ENCODE measurements at places on chromosomes 12 and 14.

GRCh38 chr12:106885026-106885425 lies 70.7 kb upstream of the TMEM263 start:
- ATAC-seq: no peak

GRCh38 chr14:52241087-52241793 lies 26.3 kb upstream of the PTGDR start:
- ATAC-seq: peak; percentile 33

- no peak for ATAC-seq
Observed at GRCh38 chr12:105231396-105231795, 4.6 kb downstream of the APPL2 start.

GRCh38 chr14:77478796-77479195 lies 19.8 kb downstream of the ISM2 start:
- no peak for ATAC-seq

DNA sequence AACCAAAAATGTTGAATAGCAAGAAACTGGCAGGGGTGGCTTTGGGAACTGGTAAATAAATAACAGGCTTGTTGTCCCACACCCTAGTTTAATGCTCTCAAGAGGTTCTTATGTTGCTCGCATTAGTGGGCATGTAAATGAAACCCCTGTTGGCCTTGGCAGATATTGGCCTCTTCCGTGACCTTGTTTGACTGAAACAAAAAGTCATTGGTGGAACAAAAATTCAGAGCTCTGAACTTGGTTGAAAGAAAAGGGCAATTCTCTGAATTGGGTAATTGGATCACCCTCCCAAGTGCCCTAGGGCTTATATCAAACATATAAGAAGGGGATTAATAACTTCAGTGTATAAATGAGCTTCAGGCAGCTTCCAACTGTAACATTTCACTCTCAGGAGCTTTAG lies 426.2 kb downstream of the ZFP36L1 start:
- ATAC-seq: no peak

DNA sequence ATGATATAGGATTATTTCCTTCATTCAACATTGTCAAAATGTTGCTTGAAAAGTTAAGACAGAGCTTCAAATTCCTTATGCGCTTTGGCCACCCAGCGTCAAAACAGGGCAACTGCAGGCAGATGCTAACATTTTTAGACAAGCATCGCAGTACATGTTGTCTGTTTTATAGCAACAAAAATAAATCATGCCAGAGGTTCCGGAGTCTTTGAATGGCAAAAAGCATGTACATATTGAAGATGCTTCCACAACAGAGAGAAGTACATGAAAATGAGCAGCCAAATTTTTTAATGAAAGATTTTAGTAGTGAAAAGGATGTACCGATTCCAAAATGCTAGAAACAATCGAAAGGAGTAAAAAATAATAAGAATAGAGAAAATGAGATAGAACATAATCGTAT lies 49.8 kb upstream of the USP15 start:
- no peak for ATAC-seq

DNA sequence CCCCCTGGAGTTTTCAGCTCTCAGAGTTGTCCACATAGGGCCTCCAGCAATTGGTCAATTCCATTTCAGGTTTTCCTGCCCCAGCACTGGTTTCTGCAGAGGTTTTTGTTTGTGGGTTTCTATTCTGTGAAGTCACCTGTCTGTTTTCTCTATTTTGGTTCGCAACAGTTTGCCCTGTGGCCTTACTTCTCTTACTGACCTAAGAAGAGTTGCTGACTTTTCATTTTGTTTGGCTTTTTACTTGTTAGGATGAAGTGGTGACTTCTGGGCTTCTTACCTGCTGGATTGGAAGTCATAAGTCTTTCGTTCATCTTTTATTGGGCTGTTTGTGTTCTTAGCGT lies 196.4 kb upstream of the PARP11 start:
- ATAC-seq: no peak

DNA sequence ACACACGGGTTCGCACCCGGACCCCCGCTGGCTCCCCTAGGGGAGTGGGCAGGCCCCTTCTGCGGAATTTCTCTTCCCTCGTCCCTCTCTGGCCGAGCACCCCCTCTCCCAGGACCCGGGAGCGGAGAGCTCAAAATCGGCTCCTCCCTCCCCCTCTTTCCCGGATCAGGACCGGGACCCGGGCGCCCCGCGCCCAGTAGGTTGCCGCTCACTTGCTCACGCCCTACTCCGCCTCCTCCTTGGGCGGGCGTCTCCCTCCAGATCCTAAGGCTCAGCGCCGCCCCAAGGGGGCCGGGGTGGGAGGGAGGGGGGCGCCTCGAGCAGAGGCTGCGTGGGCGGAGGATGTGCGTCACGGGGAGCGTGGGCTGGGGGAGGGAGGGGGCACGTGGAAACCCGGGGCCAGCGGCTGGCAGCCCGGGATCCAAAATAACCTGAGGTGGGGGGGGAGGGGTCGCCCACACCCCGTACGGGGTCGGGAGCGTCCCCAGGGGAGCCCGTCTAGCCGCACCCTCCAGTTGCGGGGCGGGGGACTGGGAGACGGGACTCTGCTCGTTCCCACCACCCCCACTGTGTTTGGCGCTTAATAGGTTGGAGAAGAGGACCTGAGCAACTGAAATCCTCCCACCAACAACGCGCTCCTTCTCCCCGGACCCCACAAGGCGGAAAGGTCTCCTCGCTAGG lies 1.8 kb upstream of the NAB2 start:
- ATAC-seq: peak; percentile 46

GRCh38 chr12:47022296-47022695 lies 57.1 kb upstream of the PCED1B start:
- peak; percentile 39 for ATAC-seq

DNA sequence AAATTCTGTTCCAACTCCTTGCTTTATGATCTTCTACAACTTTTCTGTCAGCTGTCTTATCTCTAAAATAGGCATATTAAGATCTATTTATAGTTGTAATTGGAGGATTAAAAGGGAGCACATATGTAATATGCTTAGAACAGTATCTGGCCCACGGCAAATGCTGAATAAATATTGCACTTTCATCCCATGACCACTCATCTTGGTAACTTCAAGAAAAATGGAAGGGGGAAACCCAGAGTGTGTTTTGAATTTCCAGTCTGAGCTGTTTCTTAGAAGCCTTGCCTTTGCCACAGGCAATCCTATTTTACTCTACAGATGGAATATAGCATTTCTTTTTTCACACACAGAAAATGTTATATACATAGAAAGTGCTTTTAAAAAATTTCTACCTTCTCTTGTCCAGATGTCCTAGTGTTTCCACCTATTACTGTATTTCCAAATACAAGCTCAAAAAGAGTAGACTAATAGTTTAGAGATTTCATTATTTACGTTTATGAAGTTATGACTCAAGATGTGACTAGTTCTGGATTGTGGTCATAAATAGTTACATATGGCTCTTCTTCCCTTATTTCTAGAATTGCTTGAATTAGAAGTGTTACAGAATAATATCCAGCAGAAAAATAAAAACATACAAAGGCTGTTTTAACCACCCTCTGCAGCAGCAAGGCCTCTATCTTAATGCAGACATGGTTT lies 6.2 kb upstream of the STXBP6 start:
- ATAC-seq: no peak

GRCh38 chr14:75628816-75629215 lies 31.9 kb downstream of the ERG28 start:
- no peak for ATAC-seq

DNA sequence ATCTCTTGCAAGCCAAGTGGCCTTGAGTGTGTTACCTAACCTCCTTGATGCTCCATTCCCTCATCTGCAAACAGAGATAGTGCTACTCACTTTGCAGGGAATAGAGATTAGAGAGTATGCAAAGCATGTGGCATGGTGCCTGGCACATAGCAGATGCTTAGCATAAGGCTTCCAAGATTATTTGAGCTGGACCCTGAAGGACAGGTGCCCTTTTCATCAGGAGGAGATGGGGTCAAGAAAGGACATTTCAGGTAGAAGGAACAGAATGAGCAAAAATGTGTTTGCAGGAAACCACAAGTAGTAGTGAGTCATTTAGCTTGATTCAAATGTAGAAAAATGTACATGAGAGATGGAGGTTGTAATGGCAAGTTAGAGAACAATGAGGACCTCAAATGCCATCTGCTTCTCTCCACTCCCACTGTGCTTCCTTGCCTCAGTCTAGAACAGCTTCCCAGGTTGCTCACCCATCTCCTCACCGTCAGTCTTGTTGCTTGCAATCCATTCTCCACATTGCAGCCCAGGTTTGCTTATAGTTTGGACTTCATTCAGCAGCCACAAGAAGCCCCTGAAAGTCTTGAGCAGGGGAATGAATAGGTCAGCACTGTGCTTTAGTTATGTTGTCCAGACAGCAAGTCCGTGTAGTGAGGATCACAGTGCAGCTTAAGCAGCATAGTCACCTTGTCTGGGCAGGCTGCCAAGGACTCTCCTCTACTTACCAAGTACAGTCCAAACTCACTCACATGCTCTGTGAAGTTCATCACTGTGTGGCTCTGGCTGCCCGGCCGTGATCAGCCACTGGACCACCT lies 536.3 kb upstream of the CCDC196 start:
- ATAC-seq: peak; percentile 85

DNA sequence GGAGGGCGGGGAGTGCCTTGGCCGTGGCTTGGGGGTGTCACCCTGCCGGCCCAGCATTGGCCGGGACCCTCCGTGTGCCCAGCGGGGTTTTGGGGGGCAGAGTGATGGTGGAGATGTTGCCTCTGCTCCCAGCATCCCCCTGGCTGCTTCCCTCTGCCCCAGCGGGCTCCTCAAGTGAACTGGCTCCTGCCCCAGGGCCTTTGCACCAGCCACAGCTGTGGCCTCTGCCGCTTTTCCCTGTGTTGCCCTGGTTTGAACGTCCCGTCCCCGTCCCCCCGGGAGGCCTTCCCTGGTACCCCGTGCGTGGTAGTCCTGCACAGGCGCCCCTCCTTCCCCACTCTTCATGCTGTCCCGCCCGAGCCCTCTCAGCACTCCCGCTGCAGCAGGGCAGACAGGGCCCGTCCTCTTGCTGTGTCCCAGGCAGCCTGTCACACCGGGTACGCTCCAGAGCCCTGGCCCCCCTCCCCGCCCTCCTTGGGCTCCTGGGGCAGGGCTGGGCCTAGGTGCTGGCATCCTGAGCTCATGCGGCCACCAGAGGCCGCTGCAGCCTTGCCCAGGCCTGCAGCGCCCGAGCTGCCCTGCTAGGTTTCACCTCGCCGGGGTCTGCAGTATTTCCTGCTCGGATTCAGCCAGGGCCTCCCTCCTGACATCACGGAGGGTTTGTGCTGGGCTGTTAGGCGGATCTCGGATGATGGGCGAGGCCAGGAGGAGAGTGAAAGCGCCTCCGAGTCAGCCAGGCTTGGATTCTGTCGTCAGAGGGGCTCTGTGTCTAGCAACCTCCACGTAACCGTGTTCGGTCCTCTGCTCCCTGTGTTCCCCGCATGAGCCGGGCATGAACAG lies 9.5 kb downstream of the NOC4L start:
- ATAC-seq: peak; percentile 95

- ATAC-seq: no peak
Observed at GRCh38 chr12:11967376-11968047, 103.2 kb upstream of the BCL2L14 start.

GRCh38 chr12:122886851-122887818 lies 8.8 kb downstream of the VPS37B start:
- ATAC-seq: peak; percentile 60

- peak; percentile 35 for ATAC-seq
Observed at GRCh38 chr12:11228296-11228879, 41.1 kb downstream of the PRB3 start.

GRCh38 chr12:66365718-66366490 lies 63.6 kb downstream of the HELB start:
- no peak for ATAC-seq

GRCh38 chr12:110338754-110339153 lies 57.7 kb downstream of the ATP2A2 start:
- no peak for ATAC-seq

GRCh38 chr14:67393689-67394088 lies 18.3 kb downstream of the PLEK2 start:
- ATAC-seq: no peak

DNA sequence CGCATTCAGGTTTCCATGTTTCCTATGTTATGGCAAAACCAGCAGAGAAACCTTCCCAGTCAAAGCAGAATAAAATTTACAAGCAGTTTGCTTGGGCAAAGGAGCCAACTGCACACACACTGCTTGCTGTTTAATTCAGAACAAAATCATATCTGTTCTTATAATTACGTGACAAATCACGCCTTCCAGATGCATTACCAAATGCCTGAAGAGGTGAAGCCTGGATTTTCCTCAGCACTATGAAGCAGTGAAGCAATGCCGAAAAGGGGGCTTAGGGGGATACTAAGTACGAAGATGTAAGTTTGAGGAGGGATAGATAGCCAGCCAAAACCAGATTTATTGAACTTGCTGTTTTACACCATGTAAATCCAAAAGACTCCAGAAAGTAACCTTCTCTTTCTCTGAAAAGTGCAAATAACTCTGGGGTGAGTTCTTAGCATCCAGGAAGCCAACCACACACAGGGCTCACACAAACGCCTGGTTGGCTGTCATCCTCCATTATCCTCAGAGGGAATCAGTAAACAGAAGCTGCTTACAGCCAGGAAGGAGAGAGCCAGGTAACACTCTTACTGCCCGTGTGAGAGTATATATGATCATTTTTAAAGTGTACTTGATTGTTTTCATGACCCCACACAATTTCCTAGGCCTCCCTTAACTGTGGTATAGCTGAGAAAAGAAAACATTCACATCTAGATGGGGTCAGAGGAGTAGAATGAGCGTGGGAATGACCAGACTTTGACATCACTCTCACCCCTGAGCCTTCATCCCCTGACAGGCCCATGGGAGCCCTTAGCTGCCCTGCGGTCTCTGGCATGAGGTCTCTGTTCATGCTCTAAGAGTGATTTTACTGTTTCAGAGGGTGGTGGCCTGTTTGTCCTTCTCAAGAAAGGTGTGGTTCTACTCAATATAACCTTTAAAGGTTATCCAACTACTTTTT lies 442.5 kb downstream of the EGLN3 start:
- no peak for ATAC-seq

- no peak for ATAC-seq
Observed at GRCh38 chr14:61563162-61563511, 132.2 kb upstream of the HIF1A start.

DNA sequence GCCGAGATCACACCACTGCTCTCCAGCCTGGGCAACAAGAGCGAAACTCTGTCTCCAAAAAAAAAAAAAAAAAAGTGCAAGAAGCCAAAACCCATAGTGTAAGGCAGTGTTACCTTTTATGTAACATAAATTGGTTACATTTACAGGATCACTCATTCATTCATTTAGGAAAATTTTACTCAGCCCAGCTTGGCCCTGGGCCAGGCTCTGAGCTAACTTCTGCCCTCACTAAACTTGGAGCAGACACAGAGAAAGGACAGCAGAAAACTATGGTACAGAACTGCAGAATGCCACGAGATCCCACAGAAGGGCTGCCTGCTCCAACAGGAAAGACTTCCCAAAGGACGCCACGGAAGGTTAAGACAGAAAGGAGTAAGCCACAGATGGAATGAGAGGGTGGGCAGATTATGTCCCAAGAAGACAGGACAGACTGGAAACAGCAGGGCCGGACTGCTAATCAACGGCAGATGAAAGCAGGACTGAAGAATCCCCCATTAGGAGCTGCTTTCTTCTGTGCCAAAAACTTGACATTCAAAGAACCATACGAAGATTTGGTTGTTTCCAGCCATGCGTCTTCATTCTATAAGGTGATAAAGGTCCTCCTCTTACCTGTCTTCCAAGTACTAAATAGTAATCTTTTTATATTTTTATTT lies 18.9 kb downstream of the PPP1R13B start:
- no peak for ATAC-seq

- no peak for ATAC-seq
Observed at GRCh38 chr14:102500713-102501112, 8.9 kb downstream of the ANKRD9 start.

Measured in activated CD4-positive, CD25-positive, alpha-beta regulatory T cell treated with anti-CD3 and anti-CD28 coated beads, Interleukin-2, amount 50 U/mL, for 24 hours (primary cell).